Camera-type eye (tissue), 1 donor: ENCODE measurements at places on chromosomes 11 and 22. TPM values are rescaled to one million over a fixed set of nuclear protein-coding genes. Genes with fewer than 3 reads are reported as not detected.

The KREMEN1 gene
- total RNA-seq: 38.2 TPM

The TLCD5 gene
- 26.3 TPM for total RNA-seq

The DENND5A gene
- 175 TPM for total RNA-seq

The SMC1B gene
- 0.11 TPM for total RNA-seq

The MOV10L1 gene
- 5.6 TPM for total RNA-seq

The TSPAN18 gene
- total RNA-seq: 34.3 TPM

The IGSF9B gene
- total RNA-seq: 86.7 TPM

The KCNC1 gene
- 5.5 TPM for total RNA-seq

The NCAPH2 gene
- 58.1 TPM for total RNA-seq

The RAB30 gene
- total RNA-seq: 70.5 TPM

The FEN1 gene
- total RNA-seq: 28.0 TPM
